ENCODE measurements at places on chromosomes 6 and 20.

GRCh38 chr20:57787990-57788781, 78.4 kb upstream of the PMEPA1 start:
- DNase-seq: no peak

DNA sequence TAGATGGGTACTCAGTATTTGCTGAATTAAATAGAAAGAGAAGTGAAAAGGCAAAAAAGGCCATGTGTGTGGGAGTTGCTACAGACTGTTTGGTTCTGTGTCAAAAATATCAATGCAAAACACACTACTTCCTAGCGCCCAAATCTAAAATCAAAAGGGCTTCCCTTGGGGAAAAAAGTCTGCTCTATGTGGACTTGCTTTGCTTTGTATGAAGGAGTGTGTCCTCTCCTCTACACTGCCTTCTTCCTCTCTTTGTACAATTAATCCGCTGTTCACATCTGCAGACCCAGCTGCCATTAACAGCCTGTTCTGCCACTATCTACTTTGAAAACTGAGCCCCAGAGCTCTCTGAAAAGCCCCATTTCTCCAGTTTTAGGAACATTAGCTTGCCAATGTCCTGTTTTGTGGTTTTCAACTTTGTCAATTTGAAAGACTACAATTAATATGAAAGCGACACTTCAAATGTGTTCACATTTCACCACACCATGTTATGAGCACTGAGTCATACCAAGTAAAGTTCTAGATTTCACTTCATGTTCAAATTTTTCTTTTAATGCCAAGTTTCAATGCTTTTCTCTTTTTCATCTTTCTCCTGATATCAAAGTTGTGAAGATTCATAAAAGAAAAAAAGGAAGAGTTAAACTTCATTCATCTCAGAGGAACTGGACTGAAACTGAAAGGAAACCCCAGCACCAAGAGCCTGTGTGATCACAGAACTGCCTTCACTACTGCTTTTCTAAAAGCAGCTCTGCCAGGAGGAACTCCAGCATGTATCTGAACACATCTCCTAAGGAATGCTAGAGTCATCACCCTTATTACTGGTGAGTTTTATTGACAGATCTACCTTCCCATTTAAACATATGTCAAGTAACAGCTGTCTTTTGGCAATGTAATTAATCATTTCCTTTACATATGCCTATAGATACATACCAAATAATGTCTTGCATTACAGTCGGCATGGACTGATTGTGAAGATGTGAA, 102.6 kb downstream of the KIF13A start:
- peak; percentile 77 for DNase-seq

DNA sequence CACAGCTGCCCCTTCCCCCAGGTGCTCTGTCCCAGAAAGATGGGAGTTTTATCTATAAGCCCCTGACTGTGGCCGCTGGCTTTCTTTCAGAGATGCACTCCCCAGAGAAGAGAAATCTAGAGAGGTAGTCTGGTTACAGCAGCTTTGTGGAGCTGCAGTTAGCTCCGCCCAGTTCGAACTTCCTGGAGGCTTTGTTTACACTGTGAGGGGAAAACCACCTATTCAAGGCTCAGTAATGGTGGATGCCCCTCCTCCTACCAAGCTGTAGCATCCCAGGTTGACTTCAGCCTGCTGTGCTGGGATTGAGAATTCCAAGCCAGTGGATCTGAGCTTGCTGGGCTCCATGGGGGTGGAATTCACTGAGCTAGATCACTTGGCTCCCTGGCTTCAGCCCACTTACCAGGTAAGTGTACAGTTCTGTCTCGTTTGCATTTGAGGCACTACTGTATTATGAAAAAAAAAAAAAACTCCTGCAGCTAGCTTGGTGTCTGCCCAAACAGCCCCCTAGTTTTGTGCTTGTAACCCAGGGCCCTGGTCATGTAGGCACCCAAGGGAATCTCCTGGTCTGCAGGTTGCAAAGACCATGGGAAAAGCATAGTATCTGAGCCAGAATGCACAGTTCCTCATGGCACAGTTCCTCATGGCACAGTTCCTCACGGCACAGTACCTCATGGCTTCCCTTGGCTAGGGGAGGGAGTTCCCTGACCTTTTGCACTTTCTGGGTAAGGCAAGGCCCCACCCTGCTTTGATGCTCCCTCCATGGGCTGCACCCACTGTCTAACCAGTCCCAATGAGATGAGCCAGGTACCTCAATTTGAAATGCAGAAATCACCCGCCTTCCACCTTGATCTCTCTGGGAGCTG, 275.0 kb downstream of the CENPW start:
- no peak for DNase-seq

- no peak for DNase-seq
These were observed 267.8 kb upstream of the IRAK1BP1 start for GRCh38 chr6:78599526-78599925.
